ENCODE measurements at places on chromosomes 16 and 17.

- DNase-seq, result no peak
These were observed 10.5 kb upstream of the PIP4K2B start for GRCh38 chr17:38809828-38810227.

- DNase-seq, result peak; percentile 15
These were observed 238.0 kb upstream of the AXIN2 start for GRCh38 chr17:65799454-65799853.

- no peak for DNase-seq
These were observed 121.9 kb downstream of the CDYL2 start for GRCh38 chr16:80682421-80683070.

DNA sequence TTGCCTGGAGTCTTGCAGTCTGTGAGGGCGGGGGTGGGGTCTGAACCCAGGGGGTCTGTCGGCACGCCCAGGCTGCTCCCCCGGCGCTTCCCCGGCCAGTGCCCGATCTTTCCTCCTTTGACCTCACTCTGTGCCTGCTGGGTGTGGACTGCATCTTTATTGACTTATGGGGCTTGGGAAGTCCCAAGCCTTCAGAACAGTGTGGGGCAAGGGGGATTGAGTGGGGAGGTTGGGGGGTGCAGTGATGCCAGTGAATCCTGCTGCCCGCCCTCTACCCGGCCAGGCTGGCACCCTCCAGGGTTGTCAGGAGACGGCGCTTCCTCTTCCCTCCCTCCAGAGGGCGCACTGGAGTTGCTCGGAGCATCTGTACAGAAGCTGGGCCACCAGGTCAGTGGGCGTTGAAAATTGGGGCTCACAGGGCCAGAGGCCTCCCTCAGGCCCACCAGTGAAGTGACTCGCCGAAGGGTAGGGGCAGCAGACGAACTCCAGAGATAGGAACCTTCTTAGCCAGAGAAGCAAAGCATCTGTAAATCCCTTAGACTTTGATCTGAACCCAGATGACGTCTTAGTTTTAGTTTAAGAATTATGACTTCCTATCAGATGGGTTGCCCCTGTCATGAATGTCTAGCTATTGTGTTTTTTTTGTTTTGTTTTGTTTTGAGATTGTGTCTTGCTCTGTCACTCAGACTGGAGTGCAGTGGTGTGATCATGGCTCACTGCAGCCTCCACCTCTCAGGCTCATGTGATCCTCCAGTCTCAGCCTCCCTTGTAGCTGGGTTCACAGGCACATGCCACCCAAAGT, 184.8 kb upstream of the CIBAR2 start:
- peak; percentile 43 for DNase-seq

DNA sequence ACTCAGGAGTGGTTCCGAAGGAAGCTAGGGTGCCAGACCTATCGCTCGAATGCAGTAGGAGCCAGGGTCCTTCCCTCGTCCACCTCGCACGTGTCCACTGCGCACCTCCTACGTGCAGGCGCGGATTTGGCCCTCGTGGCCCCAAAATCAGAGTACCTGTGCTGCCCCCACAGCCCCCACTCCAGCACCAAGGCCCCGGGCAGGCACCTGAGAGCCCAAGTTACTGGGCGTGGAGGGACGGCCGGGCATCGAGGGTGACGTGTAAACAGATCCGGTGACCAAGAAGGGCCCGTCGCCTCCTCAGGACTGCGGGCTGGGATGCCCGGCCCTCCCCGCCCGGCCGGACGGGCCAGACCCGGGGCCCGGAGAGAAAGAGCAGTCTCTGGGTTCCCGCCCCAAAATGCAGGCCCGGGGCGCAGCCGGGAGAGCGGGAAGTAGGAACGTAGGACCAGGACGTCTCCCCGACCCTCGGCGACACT, 492 bp downstream of the SLC25A39 start:
- no peak for DNase-seq

DNA sequence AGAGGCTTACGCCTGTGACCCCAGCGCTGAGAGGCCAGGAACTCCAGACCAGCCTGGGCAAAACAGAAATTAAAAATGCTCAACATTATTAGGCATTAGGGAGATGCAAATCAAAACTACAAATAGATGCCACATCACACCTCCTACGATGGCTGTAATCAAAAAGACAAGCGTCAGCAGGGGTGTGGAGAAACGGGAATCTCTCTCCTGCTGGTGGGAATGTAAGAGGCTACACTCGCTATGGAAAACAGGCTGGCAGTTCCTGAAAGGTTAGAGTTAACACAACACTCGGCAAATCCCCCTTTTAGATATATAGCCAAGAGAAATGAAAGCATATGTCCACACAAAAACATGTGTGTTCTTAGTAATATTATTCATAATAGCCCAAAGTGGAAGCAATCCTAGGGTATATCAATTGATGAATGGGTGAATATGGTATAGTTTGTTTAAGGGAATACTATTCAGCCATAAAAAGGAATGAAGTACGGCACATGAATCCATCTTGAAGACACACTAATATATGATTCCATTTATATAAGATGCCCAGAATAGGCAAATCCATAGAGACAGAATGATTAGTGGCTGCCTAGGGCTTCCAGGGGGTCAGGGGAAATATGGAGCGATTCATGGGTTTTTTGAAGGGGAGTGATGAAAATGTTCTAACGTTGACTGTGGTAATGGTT, 1.8 kb upstream of the NPRL3 start:
- no peak for DNase-seq

- no peak for DNase-seq
These were observed 243.3 kb downstream of the ENGASE start for GRCh38 chr17:79317916-79318315.

- DNase-seq, result no peak
These were observed 108.5 kb downstream of the PCTP start for GRCh38 chr17:55859301-55859795.

- DNase-seq, result no peak
These were observed 49.6 kb upstream of the PLCG2 start for GRCh38 chr16:81729451-81729850.

GRCh38 chr17:43118679-43119615, 6.2 kb downstream of the BRCA1 start:
- no peak for DNase-seq

DNA sequence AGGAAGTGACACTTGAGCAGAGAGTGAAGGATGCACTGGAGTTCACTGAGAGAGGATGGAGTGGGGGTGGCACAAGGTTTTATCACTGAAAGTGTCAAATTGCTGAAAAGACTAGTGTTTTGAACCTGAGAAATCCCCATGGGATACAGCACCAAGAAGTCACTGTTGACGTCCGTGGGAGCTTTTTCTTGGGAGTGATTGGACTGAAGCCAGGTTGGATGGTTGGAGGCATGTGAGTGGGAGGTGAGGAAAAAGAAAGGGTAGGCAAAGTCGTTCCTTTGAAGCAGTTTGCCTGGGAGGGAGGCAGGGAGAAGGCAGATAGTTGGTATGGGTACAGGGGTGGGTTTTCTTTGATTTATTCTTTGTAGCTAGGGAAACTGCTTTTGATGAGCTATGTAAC, 39.9 kb upstream of the SDK2 start:
- no peak for DNase-seq

- DNase-seq, result no peak
These were observed 7.5 kb downstream of the EPOP start for GRCh38 chr17:38667099-38667786.

- no peak for DNase-seq
These were observed 21.6 kb downstream of the ITPRIPL2 start for GRCh38 chr16:19135201-19135842.

- DNase-seq, result no peak
These were observed 13.6 kb upstream of the PPM1D start for GRCh38 chr17:60586288-60586974.

- DNase-seq, result peak; percentile 26
These were observed 163.4 kb downstream of the LAT start for GRCh38 chr16:29148131-29148691.

DNA sequence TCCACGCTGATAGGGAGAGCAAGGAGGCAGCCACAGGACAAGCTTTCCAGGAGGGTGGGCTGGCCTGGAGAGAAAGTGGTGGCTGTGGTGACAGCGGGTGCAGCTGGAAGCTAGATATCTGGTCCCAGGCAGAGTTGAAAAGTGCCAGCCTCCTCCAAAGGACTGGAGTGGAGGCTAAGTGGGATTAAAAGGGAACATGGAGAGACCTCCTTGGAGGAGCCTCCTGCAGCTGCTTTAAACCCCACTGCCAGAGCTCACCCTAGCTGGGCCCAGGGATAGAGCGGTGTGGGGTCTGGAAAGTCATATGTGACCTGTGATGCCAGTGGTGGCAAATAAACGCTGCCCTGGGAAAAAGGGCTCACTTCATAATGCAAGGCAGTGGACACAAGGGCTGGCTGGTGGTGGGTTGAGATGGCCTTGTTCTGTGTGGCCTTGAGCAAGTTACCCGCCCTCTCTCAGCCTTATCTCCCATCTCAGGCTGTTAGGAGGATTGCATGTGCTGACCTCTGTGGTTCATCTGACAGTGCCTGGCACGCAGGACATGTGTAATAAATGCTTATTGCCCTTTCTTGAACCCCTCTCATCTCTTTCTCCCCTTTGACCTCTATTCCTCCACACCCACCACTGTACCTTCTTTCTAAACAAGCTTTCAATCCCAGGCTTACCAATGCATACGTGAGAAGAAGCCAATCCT, 61.0 kb upstream of the LGALS9 start:
- no peak for DNase-seq

- no peak for DNase-seq
These were observed 43.4 kb downstream of the METTL16 start for GRCh38 chr17:2468270-2468669.

- DNase-seq, result no peak
These were observed 7.4 kb downstream of the SLC6A2 start for GRCh38 chr16:55663225-55663624.

DNA sequence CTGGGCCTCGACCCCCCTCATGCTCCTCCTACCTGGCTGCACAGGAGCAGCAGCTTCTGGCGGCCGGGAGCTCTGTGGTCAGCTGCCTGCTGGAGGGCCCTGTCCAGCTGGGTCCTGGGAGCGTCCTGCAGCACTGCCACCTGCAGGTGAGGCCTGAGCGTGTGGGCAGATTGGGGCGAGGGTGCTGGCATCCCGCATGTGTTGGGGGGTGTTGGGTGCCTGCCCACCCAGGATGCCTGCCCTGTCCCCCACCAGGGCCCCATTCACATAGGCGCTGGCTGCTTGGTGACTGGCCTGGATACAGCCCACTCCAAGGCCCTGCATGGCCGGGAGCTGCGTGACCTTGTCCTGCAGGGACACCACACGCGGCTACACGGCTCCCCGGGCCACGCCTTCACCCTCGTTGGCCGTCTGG, 16.5 kb downstream of the FCSK start:
- no peak for DNase-seq

Measured in stimulated activated CD4-positive, alpha-beta T cell treated with anti-CD3 and anti-CD28 coated beads, Interleukin-15, amount 100 ng/mL, for 48 hours (primary cell).